NCI-H2081 treated with DMSO at 0.1 percent for 48 hours (cell line): ENCODE measurements at places on chromosomes 5 and 9.

DNA sequence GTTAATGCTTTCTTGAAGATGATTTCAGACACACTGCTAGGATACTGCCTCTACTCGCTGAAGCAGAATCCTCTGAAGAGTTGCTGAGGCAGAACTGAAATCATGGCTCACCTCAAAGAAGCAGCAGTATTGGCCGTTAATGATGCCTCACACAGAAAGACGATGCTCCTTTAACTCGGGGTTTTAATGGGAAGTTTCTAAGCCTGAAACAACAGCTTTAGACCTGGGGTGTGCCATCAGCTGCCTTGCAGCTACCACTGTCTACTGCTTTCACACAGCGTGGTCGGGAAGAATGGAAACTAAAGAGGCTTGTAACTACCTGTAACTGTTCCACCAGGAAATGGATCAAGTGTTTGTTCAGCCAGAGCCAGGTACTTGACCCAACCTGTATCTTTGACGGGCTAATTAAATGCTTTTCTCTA is at the start of gene CTXN3:
CTXN3 (plus strand) TSS at position 65 of the 422 bp plus-strand sequence. CDS start 8,440 bp downstream, outside the sequence.
- no peak for DNase-seq

GRCh38 chr5:141771031-141771430 is 89.0 kb upstream of the ARAP3 start:
- no peak for DNase-seq

DNA sequence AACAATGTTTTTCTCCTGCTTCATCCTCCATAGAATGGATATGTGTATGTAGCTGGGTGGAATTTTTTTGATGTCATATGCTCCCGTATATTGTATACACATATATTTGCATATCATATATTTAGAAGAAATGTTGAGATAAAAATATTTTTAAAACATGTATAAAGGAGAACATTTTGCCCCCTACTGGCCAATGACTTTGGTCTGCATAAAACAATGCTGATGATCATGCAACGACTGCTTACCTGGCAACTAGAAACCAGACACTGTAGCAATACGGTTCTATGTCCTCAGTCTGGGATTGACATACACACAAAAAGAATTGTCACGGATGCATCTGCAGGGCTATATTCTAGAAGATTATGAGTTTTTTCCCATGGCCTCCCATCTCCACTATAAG is 503.6 kb downstream of the ELAVL2 start:
- no peak for DNase-seq

GRCh38 chr9:100084128-100084453 is 14.7 kb downstream of the ERP44 start:
- DNase-seq = no peak

GRCh38 chr5:128174951-128175350 is 91.4 kb downstream of the SLC12A2 start:
- no peak for DNase-seq
